Effector memory CD4-positive, alpha-beta T cell (primary cell): ENCODE measurements at places on chromosomes 1 and 21.
A peak's percentile ranks its signal among the peaks of the same experiment; 100 is the strongest.

GRCh38 chr1:3553166-3553939, 58.0 kb downstream of the MEGF6 start:
- no peak for DNase-seq

GRCh38 chr1:16720351-16721223, 19.7 kb upstream of the RNU1-4 start:
- no peak for DNase-seq

DNA sequence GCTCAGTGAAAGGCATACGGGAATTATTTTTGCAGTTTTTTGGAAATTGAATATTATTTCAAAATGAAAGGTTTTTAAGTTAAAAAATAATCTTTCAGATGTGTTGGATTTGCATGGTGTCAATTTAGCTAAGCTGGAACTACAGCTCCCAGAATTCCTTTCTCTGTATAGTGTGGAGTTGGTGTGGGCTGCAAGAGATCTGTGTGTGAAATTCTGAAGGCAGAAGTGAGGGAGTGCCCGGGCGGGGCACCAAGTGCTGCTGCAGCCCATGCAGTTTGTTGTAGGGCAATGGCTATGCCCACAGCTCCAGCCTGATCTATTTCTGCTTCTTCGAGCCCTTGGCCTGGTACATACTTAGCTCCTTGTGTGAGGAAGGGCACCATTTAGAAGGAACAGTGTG, 60.5 kb upstream of the CSF1 start:
- no peak for DNase-seq

- DNase-seq: no peak
Observed at GRCh38 chr1:92817986-92818764, 13.7 kb upstream of the RPL5 start.

DNA sequence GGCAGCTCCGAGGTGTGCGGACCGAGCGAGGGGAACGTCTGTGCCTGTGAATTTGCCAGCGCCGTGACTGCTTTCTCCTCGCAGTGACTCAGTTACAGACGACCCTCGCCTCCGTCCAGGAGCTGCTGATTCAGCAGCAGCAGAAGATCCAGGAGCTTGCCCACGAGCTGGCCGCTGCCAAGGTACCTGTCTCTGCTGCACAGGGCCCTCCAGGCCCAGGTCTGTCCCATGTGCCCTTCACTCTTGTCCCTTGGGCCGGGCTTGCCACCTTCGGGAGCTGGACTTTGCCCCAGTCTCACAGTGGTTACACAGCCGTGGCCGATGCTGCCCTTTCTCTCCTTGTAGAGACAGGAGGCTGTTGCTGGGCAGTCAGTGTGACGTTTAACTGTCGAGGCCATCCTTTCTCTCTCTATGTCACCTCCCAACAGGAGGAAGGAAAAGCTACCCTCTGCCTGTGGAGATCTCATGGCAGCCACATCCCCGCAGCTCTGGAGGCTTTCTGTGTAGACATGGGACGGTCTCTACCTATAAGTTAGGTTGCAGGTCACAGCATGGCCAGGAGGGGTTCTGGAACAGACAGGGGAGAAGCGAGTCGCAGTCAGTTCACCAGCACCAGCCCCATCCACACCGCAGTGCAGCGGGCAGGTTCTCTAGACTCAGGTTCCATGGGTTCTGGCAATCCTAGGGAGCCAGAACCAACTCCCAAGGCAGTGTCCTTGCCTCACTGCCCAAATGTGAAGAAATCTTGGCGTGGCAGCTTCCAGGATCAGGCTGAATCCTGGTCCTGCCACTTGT, 149.7 kb downstream of the PEX14 start:
- no peak for DNase-seq

- DNase-seq: no peak
Observed at GRCh38 chr1:34606504-34606903, 148.3 kb upstream of the GJB5 start.

DNA sequence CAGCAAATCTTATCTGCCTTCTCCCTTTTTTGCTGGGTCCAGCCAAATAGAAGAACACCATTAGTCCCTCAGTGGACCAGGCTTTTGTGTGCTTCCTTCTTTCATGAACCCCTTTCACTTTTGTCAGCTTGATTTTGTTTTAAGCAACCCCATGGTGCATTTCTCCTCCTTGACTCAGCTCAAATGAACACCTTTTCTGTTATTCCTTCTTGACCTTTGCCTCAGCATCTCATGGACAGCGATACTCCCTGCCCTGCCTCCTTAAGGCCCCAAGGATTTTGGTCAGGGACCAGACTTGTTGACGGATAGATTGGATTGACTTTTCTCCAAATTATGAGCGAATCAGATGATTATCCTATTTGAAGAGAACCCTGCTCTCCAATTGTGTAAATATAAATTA, 356.6 kb upstream of the USP24 start:
- DNase-seq: no peak

GRCh38 chr1:246681900-246682895, 42.0 kb upstream of the SCCPDH start:
- DNase-seq: no peak

- no peak for DNase-seq
Observed at GRCh38 chr1:160192234-160192633, 1.9 kb downstream of the CASQ1 start.

DNA sequence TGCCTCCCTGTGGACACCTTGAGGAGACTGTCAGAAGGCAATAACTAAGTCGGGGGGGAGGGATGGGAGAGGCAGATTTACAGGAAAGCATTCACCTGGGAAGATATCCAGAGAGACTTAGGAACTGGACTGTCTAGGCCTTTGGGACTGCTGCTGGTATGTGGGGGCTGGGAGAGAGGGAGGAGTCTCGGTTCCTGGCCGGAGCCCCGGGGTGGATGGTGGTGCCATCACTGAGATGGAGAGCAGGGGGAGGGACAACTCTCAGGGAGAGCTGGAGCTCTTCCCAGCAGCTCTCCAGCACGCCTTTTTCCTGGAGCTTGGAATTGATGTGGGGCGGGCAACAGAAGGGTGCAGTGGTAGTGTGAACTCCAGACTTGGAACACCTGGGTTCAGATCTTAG, 22.1 kb downstream of the PTPRF start:
- DNase-seq: no peak

- DNase-seq: no peak
Observed at GRCh38 chr21:43317254-43317748, 109.6 kb downstream of the SIK1 start.

DNA sequence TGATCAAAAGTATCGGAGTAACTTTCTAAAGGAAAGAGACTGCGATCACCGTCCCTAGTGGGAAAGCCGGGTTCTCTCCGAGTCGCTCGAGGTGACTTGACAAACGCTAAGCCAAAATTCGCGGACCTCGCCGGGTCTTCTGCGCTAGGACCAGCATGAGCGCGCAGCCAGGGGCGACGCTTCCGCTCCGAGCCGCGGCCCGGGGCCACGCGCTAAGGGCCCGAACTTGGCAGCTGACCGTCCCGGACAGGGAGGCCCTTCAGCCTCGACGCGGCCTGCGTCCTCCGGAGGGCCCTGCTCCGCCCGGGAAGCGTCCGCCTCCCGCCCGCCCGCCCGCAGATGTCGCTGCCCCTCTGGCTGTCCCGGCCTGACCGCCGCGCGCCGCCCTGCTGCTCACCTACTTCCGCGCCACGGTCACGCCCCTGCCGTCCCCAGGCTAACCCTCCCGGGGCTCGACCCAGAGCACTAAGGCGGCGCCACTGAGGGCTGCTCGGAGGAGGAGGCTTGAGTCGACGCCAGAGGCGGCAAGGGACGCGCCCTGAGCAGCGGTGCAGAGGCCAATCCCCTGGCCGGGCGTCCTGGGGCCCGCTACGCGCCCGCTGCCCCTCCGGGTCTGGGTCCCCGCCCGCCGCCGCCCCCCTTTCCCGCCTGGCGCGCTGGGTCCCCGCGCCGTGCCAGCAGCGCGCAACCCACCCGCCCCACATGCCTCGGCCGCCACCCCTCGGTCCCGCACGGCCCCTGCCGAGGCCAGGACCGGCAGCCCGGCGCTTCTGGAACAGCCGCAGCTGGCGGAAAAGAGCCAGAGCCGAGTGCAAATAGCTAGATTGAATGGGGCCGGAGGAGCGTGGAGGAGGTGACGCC, 896 bp upstream of the DUSP10 start:
- DNase-seq: peak; percentile 75
